ENCODE measurements at places on chromosomes 12 and 14.

DNA sequence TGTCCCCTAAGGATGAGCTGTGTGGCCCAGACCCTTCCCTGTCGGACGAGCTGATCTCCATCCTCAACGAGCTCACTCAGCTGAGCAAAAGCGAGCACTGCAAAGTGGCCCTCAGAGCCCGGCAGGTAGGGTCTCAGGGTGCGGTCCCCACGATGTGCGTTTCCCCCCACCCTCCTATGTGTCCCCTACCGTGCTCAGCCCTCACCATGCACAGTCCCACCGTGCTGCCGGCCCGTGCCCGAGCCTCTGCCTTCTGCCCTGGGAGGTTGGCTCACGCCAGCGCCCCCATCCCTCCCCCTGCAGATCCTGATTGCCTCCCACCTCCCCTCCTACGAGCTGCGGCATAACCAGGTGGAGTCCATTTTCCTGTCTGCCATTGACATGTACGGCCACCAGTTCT lies 86.6 kb downstream of the FOXN4 start:
- DNase-seq = no peak

GRCh38 chr12:48296586-48297282 lies 54.0 kb downstream of the ZNF641 start:
- no peak for DNase-seq

- DNase-seq = no peak
Measured at GRCh38 chr12:109719123-109720022, 5.7 kb downstream of the FAM222A start.

- DNase-seq = no peak
Measured at GRCh38 chr12:125114365-125115141, 49.3 kb downstream of the AACS start.

GRCh38 chr14:76947078-76947837 lies 81.2 kb downstream of the IRF2BPL start:
- no peak for DNase-seq

GRCh38 chr14:31208546-31209424 lies 1.2 kb upstream of the HECTD1 start:
- DNase-seq = no peak

DNA sequence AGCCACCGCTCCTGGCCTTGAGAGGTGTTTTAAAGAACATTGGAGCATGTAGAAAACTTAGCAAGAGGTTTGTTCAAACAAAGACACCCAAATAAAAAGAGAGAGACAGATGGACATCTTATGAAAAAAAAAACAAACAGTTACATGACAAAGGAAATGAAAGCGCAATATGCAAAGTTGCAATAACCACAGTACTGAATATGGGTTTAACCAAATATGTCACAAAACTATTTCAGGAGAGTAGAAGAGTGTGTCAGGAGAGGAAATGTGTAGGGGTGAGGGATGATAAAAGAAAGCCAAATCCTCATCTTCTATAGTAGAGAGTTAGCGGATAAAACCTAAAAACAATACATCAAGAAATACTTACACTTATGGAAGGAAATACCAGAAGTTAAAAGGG lies 98.4 kb downstream of the GTF2A1 start:
- DNase-seq = no peak

DNA sequence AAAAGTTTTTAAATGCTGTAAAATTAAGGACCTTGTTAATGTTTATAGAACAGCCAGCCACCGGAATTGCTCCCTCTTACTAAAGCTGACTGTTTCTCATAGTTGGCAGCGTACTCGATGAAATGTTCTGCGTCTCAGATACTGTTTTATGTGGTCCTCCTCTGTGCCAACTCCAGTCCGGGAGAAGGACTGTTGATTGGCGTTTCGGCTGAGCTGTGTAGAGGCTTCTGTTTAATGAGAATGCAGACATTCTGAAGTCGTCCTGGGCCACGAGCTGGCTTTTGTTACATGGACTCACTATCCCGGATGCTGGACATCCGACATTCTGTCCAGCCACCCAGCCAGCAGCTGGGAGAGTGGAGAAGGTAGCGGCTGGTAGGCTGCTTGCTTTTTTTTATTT lies 75.4 kb downstream of the WDR20 start:
- no peak for DNase-seq

GRCh38 chr12:62191491-62192179 lies 68.6 kb upstream of the USP15 start:
- DNase-seq = no peak

DNA sequence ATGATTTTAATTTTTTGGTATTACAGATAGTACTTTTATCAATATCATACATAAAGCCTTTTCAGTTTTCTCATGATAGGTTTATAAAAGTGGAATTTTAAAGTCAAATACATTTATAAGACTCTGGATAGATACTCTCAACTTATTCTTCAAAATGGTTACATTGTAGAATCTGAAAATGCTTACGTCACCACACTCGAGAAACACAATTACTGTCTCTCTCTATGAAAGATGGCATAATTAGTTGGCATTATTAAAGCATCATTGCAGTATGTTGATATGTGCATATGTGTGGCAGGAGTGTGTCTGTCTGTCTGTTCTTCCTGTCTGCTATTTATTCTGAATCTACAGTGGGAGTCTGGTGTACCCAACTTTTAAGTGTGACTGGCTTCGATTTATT lies 397.1 kb downstream of the SNAPC1 start:
- no peak for DNase-seq

DNA sequence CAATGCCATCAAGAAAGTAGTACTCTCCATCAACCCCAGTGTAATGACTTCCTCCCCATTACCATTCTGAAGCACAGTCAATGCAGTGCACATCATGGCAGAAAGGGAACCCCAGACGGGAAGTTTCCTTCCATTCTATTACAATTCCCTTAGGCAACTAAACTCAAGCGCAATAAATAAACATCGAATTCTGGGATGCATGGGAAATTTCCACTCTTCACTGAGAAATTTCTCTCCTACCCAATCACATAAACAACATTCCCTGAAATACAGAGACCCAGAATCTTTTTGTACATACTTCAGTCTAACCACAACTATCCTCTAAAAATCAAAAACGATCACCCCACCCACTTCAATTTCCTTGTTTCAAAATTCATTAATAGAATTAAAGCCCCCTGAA lies 20.0 kb downstream of the SARNP start:
- DNase-seq = no peak

DNA sequence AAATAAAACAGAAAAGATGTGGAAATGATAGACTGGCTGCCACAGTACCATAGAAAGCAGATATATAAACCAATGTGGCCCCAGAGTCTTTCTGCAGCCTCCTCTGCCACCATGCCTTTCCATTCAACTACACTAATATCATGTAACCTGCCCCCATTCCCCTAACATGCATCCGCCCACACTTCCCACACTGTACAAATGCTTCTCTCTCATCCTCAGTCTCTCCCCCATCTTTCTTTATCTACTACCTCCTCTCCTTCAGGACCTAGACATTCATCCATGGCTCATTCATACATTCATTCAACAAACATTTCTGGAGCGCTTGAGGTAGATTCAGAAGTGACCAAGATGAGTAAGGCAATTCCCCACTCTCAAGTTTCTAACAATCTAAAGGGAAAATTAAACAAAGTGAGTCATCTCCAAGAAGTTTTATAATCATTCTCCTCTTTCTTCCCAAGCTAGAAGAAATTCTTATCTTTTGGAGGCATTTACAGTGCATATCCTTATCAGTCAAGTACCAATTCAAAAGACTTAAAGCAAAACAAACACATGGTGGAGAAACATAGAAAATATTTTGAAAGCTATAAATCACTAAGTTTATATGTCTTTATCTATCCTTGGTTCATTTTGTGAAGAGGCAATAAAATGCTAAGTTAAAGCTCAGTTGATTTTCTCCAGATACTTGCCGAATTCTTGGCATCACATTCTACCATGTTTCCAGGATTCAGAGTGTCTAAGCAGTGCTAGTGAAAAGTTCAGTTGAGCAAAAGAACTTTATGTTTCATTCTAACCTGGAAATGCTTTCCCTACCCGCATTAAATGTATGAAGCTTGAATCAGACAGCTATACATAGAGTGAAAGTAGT lies 70.5 kb upstream of the FRMD6 start:
- DNase-seq = no peak

DNA sequence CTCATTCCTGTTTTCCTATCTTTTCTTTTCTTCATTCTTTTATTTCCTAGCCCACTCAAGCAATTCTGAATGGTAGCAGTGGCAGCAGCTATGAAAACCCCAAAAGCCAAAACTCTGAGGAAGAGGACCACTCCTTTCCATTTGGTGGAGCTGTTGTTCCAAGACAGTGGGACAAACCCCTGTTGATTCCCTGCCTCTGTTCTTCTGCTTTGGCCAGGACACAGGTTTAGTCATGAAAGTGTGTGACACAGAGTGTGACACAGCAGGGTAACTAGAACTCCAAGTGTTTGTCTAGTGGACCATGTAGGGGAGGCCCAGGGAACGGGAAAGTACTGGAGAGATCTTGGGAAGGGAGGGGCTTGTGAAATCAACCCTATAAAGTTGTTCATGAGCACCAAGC lies 71.1 kb downstream of the PTCSC3 start:
- DNase-seq = no peak

DNA sequence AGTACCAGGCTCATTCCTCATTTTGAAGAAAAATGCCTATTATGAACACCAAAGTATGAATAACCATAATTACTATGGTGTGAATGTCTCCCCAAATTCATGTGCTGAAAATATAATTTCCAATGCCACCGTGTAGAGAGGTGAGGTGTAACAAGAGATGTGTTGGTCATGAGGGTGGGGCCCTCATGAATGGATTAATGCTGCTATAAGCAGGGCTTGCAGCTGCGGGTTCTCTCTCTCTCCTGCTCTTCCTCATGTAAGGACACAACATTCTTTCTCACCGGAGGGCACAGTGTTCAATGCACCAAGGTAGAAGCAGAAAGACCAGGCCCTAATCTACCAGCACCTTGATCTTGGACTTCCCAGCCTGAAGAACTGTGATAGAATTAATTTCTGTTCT lies 70.0 kb downstream of the TMTC1 start:
- no peak for DNase-seq

DNA sequence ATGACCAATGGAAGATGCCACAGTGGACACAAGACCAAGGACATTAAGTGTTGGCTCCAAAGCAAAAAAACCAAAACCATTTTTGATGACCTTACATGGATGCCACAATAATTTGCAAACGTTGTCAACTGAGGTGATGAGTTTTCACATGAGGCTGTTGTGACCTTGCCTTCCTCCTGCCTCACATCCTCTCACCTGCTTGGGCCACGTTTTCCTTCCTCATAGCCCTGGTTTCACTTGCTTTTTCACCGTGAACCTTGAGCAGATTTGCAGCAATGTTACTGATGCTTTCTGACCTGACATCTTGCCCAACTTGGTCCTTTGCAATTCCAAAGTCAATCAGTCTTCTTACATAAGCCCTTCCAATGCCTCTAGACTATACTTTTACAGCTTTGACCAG lies 3.7 kb downstream of the KRT6B start:
- no peak for DNase-seq

- no peak for DNase-seq
Measured at GRCh38 chr14:73795974-73796373, 55.7 kb upstream of the PTGR2 start.

GRCh38 chr12:81414441-81414840 lies 336.6 kb downstream of the ACSS3 start:
- DNase-seq = no peak

DNA sequence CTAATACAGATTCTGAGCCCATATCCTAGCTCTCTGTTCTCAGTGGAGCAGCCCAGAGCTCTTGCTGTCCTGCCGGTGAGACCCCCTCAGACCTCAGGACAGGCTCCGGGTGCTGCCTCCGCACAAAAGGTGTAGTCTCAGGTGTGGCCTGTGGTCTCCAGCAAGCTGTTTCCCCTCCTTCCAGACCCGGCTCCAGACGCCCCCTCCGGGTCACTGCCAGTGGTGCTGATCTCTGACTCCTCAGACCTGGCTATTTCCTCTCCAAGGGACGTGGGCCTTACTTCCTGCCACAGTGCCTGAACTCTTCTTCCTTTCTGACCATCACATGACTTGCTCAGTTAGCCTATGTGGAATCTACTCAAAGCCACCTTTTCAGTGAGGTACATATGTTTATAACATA lies 337.5 kb downstream of the GLT1D1 start:
- DNase-seq = no peak

DNA sequence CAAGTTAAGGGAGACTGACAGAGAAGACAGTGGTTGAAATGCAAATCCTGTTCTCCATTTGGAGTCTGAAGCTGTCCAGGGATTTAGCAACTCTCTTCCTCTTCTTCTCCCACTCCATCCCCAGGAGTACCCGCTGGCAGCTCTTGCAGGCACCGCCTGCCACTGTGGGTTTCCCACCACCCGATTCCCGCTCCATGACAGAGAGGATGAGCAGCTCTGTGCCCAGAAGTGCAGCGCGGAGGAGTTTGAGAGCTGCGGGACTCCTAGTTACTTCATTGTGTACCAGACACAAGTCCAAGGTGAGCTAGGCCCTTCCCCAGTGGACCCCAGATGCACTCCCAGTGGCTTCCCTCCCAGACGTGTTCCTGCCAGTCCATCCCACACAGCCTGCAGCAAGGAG lies 97.8 kb downstream of the WSCD2 start:
- DNase-seq = no peak

GRCh38 chr14:74483321-74483720 lies 9.8 kb downstream of the NPC2 start:
- no peak for DNase-seq

DNA sequence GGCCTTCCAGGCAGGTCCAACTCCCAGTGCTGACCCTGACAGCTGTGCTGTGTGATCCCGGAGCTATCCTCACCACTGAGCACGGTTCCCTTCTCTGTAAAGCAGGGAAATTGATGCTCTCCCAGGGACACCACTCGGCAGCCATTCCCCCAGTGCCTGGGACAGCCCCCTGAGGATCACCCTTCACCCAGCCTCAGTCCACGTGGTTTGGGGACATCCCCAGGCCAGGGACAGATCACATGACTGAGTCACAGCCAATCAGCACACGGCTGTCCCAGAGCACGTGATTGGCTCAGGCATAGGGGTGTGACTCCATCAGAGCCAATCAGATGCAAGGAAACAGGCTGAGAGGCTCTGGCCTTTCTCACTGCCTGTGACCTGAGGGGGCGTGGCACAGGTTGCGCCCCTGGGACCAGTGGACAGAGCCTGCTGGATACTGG lies 68.8 kb upstream of the SFSWAP start:
- no peak for DNase-seq

DNA sequence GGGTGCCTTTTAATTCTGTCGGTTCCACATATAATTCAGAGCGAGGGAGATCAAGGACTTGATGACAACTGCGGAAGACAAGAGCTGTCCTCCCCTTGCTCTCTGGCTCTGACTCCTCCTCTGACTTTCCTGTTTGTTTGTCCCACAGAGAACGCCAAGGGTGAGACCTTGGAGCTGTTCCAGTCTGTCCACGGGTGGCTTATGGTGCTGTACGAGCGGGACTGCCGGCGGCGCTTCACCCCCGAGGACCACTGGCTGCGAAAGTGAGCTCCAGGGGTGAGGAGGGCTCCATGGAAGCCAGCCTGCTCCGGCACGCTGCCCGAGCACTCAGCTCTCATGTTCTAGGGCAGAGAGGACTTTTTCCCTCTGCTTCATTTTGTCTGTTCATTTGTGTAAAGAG lies 32.8 kb downstream of the UBE3B start:
- DNase-seq = no peak

GRCh38 chr12:100266585-100266834 lies 369 bp downstream of the DEPDC4 start:
- no peak for DNase-seq

All from GOT3 (cell line).